ENCODE measurements at places on chromosomes 1 and 21.

DNA sequence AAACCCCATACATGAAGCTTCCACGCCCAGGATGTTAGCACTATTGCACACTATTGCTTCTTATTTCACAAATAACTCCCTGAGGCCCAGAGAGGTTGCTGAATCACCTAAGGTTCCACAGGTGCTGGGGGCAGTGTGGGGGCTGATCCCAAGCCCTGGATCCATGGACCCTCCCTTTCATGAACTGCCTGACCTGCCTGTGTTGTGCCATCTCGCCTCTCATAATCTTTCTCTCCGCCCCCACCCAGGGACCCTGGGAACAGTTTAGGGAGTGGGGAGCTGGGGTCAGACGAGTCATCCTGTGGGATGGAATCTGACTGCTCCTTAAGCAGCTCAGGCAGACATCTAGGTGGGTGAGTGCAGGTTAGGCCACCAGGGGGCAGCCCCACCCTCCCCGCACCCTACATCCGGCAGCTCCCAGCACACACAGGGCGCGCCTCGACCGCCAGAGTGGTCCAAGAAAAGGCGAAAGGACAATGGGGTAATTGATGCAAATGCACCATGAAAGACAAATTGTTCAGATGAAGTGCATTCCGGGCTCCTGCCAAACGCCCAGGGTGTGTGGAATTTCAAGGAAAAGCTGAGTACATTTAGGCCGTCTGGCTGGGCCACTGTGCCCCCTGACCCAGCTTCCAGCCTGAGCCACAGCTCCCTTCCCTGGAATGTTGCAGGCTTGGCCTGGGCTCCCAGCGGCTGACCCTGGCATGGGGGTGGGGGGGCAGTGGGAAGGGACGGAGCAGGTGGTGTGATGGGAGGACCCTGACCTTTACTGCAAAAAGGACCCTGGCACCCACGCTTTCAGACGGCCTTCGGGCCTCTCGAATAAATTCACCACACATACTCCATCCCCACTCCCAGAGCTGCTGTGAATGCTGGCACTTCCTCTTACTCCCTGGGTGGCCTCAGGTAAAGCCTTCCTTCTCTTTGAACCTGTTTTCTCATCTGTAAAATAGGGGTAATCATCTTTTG lies 20.8 kb downstream of the PHLDA3 start:
- DNase-seq, result peak; percentile 48

DNA sequence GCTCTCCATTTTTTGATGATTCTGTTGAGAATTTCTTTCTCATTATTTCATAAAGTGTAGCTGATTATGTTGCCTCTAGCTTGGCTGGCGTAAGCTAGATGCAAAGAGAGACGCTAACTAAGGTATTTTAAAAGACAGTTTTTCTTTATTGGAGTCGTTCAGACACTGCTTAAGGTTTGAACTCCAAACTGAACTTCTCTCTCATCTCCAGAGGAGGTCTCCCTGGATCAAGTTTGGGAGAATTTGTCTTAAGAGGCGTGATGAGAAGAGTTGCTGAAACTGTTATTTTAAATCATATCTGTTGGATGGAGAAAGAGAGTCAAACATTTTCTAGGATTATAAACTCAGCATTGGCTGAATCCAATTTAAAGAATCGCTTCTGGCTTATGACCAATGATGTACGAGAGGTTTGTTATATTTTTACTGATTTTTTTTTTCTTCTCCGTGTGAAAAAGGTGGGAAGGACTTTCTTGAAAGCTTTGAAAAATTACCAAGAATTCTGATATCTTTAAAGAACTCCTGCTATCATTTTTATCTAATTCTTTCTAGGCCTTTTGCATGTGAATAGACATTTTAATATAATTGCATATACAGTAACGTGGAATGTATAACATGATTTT lies 34.0 kb downstream of the MAP3K7CL start:
- DNase-seq, result no peak

DNA sequence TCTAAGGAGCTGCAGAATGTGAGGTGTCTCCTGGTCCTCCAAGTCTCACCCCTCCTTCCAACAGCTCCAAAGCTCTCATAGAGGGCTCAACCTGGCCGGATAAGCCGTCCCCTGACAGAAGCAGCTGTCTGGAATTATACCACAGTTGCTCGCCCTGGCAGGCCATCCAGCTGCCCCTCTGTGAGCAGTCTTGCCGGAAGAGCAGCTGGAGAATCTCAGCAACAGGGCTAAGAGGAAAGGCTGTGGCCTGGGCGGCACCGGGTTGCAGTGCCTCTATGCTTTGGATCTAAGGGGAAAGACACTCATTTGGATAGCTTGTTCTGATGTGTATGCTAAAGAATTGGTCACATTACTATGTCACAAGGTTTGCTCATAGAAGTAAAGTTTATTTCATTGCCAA lies 12.4 kb downstream of the TMCC2 start:
- DNase-seq, result no peak

- DNase-seq, result no peak
Measured at GRCh38 chr1:207055386-207056001, 2.4 kb downstream of the PFKFB2 start.

GRCh38 chr1:85465099-85465785 lies at the start of gene DDAH1:
TSS of gene DDAH1 (minus strand) at chr1:85465159. CDS start at chr1:85465045, 114 bp downstream.
- no peak for DNase-seq

DNA sequence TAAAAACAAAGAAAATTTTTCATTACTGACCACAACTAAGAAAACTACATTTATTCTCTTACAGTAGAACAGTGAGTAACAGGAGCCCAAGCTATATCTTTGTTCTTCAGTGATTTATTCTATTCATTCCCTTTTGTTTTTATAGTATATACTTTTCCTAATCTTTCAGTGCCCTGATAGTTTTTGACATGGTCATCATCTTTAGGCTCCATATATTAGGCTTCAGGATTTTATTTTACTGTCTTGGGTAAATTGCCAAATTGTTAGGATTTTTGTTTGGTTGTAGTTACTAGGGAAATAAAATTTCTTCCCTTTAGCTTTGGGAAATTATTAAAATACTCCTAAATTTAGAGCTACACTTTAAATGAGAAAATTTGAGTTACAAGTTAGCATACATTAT lies 10.3 kb downstream of the FBXO28 start:
- no peak for DNase-seq

DNA sequence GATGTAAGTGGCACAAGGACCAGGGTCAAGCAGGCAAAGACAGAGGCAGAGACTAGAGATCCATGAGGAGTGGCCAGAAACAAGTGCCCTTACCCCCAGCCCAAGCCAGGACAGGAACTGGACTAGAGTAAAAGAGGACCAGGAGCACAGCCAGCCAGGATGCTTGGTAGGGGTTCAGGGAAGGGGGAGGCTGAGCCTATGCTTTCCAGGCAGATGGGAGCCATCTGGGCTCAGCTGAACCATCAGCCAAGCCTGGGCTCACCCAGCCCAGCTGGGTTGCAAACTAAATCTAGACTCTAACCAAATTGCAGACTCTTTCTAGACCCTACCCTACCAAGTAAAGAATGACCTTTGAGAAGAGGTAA lies 15.2 kb downstream of the PDZK1IP1 start:
- DNase-seq, result no peak

- no peak for DNase-seq
Measured at GRCh38 chr1:6966326-6966725, 181.1 kb downstream of the CAMTA1 start.

DNA sequence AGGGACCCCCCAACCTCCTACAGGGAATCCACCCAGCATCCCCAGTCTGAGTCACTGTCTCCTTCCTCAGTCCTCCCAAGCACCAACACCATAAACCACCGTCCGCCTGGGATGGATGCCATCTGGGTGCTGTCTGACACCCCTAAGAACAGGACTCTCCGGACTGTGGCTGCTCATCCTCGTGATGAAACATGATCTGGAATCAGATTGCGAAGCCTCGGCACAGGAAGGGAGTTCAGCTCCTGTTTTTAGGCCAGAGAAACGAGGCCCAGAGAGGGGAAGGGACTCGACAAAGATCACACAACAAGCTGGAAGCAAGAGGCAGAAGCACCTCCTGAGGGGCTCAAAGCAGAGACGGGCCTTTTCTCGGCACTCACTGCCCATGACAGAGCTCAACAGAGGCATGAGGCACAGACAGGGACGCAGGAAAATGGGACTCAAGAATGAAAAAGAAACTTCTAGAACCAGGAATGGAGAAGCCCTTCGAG lies 8.4 kb downstream of the KCNN3 start:
- no peak for DNase-seq

DNA sequence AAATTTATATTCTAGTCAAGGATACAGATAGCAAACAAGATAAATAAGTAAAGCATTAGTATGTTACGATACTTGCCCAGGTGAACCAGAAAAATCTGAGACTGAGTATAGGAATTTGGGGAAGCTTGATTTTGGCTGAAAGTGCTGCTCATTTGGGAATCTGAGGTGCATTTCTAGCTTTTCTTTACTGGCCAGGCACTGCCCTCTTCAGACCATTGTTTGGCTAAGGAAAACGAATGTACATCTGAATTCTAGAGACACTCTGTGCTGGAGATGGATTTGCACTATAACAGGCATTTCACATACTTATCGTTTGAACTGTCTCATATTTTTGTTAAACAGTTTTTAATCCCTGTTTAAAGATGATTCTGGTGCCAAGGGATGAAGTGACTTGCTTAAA lies 23.4 kb downstream of the ARID1A start:
- DNase-seq, result no peak

DNA sequence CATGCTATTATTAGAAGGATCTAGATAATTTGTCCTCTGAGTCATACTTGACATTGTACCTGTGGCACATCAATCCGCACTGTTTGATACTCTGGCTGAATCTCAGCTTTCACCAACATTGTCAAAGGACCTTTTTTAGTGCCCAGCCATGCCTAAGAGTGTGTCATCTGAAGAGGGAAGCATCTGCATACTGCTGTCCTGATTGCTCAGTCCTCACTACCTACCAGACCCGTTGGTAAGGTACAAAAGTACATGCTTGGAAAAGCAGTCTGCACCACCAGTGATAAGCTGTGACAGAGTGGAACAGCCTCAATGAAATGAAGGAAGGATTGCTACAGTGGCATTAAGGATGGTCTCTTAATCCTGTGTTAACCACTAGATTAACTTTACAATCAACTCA lies 17.1 kb downstream of the SYNC start:
- DNase-seq, result no peak

DNA sequence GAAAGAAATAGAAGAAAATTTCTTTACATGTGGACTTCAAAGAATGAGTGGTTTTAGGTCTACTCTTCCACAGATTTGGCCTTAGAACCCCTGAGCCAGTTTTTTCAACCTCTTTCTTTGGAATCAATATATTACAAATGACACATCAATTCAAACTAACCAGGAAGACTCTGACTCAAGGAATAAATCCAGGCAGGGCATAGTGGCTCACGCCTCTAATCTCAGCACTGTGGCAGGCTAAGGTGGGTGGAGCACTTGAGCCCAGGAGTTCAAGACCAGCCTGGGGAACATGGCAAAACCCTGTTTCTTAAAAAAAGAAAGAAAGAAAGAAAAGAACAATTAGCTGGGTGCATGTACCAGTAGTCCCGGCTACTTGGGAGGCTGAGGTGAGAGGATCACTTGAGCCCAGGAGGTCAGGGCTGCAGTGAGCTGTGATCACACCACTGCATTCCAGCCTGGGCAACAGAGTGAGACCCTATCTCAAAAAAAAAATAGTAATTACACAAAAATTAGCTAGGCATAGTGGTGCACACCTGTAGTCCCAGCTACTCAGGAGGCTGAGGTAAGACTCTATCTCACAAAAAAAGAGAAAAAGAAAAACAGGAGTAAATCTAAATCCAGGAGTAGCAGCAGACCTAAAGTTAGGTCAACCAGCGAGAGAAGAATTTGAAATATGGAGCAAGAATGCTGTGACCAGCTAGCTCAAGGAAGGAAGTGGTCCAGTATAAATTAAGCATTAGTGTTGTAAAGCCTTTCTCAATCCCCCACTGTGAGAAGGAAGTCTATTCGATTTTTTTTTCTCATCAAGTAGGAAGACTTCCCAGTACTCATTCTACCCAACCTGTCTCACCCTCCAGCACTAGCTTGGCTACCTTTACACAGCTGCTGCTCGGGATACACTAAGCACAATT lies 1.9 kb downstream of the SORT1 start:
- DNase-seq, result no peak

- DNase-seq, result no peak
Measured at GRCh38 chr21:38954588-38955004, 148.9 kb downstream of the ETS2 start.

DNA sequence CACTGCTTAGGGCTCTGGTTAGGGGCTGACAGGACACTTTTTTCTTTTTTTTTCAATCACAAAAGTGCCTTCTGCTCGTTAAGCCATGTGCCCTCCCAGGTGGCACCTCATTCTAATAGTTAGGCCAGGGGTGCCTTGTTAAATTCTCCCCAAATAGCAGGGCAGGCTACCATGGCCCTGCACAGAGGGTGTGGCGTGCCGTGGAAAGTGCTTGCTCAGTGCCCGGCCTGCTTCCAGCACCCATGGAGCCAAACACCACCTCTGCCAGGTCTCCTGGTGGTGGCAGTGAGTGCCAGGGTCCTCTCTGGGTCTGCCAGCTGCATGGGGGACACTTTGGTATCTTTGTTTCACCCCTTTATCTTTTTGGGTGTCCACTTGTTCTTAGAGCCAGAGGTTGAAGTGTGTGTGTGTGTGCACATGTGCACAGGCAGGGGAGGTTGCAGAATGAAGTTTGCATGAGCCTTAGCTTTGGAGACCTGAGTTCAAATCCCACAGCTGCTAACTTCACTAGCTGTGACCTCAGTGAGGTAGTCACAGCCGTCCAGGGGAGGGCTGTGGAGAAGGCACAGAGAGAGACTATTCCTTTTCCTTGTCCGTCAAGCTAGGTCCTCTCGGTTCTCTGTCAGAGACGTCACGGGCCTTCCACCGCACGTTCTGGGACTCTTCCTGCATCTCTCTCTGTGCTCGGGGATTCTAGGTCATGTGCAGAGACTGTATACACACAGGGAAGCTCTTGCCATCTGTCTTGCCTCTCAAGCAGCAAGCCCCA lies 39.9 kb upstream of the CSF3R start:
- no peak for DNase-seq

Data from stimulated activated CD8-positive, alpha-beta memory T cell treated with anti-CD3 and anti-CD28 coated beads, Interleukin-7, amount 100 ng/mL, for 48 hours (primary cell).